ENCODE measurements at places on chromosomes 1 and 21. TPM values are rescaled to one million over a fixed set of nuclear protein-coding genes. Genes with fewer than 3 reads are reported as not detected.

Gene TFAP2E
- 0.20 TPM for total RNA-seq

Gene CD48
- not detected for total RNA-seq

Gene RGS1
- total RNA-seq: not detected

Gene PLCH2
- 0.20 TPM for total RNA-seq

Gene HOOK1
- not detected for total RNA-seq

Gene UTP11
- total RNA-seq: 52.4 TPM

Gene MASP2
- total RNA-seq: 0.20 TPM

Gene NUF2
- total RNA-seq: 11.4 TPM

Gene IL20
- not detected for total RNA-seq

Gene CHD5
- total RNA-seq: under 0.01 TPM

Gene C1orf216
- total RNA-seq: 11.8 TPM

Gene AK5
- 24.6 TPM for total RNA-seq

Gene TNFRSF18
- not detected for total RNA-seq

Gene KCNN3
- under 0.01 TPM for total RNA-seq

Gene PLEKHN1
- total RNA-seq: 1.2 TPM

Gene LHX8
- total RNA-seq: not detected

Gene HDAC1
- total RNA-seq: 32.3 TPM

Gene TMEM269
- total RNA-seq: not detected

Gene LCK
- total RNA-seq: not detected

Gene FMO4
- 2.6 TPM for total RNA-seq

Gene OXCT2
- total RNA-seq: 1.6 TPM

Gene PODN
- 5.1 TPM for total RNA-seq

Gene BTBD8
- total RNA-seq: 3.5 TPM
